Parietal lobe (tissue), 2 donors: ENCODE measurements at places on chromosomes 2 and 18. TPM values are rescaled to one million over a fixed set of nuclear protein-coding genes. Genes with fewer than 3 reads are reported as not detected.

Gene CIB4
- not detected for total RNA-seq

Gene FASTKD1
- 77.6 TPM for total RNA-seq

Gene DSG1
- not detected for total RNA-seq

Gene HAUS1
- 37.9 TPM for total RNA-seq
